ENCODE measurements at places on chromosomes 3 and 15.

DNA sequence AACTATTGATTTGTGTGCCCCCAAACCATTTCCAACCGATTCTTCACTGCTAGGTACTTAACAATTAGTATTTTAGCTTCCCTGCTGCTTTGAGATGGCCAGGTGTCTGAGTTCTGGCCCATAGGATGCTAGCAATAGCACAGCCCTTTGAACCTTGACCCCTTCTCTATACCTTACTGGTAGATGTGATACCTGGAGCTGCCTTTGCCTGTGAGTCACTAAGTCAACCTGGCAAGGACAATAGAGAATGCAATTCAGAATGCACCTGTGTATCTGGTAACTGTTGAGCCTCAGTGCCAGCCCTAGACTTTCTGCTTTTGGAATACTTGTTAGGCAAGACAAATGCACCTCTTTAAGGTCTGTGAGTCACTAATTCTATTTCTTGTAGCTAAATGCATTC is 467.4 kb downstream of the GRM7 start:
- no peak for DNase-seq

GRCh38 chr15:50353251-50353974 is 1.6 kb downstream of the GABPB1 start:
- DNase-seq, result no peak

DNA sequence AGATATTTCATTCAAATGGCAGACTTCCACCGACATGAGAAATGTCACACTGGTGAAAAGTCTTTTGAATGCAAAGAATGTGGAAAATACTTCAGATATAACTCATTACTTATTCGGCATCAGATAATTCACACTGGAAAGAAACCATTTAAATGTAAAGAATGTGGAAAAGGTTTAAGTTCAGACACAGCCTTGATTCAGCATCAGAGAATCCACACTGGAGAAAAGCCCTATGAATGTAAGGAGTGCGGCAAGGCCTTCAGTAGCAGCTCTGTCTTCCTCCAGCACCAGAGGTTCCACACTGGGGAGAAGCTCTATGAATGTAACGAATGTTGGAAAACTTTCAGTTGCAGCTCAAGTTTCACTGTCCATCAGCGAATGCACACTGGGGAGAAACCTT is 8.6 kb upstream of the ZNF621 start:
- no peak for DNase-seq

- DNase-seq, result no peak
Observed at GRCh38 chr3:105837143-105837740, 31.6 kb downstream of the CBLB start.

DNA sequence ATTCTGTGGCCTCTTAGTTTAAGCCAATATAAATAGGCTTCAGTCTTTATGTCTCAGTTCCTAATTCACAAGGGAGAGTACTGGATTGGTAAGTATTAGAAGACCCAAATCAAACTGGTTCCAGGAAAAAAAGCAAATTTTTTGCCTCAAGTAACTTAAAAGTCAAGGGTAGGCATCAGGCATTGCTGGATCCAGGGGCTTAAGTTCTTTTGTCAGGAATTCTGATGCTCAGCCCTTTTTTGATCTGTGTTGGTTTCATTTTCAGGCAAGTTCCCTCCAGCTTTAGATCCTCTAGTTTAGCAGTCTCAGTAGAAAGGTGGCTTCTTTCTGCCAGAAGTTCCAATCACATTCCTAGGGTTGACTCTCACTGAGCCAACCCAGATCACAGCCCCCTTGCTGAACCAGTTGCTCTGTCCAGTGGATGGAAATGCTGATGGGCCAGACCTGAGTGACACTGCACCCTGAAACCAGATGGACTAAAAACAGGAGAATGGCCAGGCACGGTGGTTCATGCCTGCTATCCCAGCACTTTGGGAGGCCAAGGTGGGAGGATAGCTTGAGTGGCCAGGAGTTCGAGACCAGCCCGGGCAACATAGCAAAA is 253.5 kb downstream of the SHQ1 start:
- no peak for DNase-seq

DNA sequence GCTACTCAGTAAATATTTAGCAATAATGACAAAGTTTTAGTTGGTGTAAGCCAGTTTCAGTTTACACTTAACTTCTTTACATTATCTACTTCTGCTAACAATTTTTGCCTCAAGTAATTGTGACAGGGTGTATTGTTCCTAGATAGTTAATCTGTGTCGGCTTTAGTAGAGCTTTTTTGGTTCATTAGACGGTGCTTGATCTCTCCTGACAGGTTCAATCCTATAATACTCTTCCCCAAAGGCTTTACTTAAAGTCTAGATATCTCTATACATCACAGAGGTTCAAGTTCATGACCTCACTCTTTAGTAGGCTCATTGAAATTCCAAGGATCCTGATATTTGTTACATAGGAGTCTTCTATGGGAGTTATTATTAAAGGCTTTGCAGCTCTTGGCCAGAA is 365.6 kb upstream of the DPPA4 start:
- DNase-seq, result no peak

- DNase-seq, result no peak
Observed at GRCh38 chr3:147705651-147706051, 296.5 kb downstream of the ZIC1 start.

Measured in stimulated activated CD4-positive, alpha-beta T cell treated with anti-CD3 and anti-CD28 coated beads, Interleukin-1b, Interleukin-23, amount 100 ng/mL, for 48 hours (primary cell).